ENCODE measurements at places on chromosomes 12 and 14.

GRCh38 chr12:91103624-91104023 is 7.7 kb downstream of the LUM start:
- DNase-seq, result no peak

- DNase-seq, result no peak
These were observed 54.1 kb downstream of the MAP1LC3B2 start for GRCh38 chr12:116613256-116613655.

GRCh38 chr12:111451649-111452129 is 46.0 kb downstream of the SH2B3 start:
- DNase-seq, result peak; percentile 52

DNA sequence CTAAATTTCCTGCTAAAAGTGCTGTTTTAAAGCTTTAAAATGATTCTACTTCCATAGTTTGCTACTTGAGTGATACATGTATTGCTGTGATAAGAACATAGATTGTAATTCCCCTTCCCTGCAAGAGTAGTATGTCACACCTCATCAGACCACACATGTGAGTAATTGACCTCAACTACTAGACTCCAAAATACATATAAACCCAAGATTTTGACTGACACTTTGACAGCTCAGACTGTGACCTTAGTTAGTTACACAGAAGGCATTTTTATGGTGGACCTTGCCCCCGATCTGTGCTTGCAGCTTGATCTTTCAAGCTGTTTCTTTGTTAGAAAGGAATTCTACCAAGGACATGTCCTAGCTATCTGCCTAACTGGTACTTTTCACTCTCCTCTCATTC is 18.6 kb downstream of the APOBEC1 start:
- no peak for DNase-seq

- no peak for DNase-seq
These were observed 87.0 kb upstream of the EEA1 start for GRCh38 chr12:93015871-93016751.

DNA sequence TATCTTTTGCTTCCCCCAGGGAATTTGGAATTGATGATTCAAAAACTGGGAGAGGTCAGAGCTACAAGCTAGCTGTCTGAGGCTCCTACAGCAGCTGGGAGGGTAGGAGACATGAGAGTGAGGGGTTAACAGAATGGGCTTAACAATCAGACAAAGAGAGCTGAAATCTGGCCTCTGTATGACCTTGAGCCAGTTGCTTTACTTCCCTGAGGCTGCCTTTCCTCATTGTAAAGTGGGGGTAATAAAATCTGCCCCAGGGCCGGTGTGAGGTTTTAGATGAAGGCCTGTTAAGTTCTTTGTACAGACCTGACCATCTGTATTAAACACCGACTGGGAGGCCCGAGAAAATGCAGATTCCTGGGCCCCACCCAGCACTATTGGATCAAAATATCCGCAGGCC is 164.3 kb upstream of the NOS1 start:
- no peak for DNase-seq

DNA sequence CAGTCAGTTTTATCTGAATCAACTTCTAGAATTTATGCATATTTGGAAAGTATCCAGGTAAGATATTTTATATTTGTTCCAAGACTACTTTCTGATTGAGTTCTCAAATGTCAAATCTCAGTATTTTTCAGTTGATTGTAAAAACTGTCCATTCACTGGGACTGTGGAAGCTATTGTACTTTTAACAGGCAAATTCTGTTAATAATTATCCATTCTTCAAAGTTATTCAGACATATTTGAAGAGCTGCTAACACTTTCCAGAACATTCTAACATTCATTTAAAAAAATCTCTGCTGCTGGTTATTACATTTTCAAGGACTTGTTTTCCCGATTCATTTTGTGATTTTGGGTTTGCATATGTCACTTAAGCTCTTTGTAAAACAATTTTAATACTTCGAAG is 59.7 kb downstream of the PIK3C2G start:
- DNase-seq, result no peak

- DNase-seq, result no peak
These were observed 63.9 kb downstream of the ATG14 start for GRCh38 chr14:55347748-55348147.

GRCh38 chr14:30223385-30223785 is 295.7 kb upstream of the PRKD1 start:
- DNase-seq, result peak; percentile 75

- no peak for DNase-seq
These were observed 909.9 kb downstream of the NRXN3 start for GRCh38 chr14:79080040-79080439.

DNA sequence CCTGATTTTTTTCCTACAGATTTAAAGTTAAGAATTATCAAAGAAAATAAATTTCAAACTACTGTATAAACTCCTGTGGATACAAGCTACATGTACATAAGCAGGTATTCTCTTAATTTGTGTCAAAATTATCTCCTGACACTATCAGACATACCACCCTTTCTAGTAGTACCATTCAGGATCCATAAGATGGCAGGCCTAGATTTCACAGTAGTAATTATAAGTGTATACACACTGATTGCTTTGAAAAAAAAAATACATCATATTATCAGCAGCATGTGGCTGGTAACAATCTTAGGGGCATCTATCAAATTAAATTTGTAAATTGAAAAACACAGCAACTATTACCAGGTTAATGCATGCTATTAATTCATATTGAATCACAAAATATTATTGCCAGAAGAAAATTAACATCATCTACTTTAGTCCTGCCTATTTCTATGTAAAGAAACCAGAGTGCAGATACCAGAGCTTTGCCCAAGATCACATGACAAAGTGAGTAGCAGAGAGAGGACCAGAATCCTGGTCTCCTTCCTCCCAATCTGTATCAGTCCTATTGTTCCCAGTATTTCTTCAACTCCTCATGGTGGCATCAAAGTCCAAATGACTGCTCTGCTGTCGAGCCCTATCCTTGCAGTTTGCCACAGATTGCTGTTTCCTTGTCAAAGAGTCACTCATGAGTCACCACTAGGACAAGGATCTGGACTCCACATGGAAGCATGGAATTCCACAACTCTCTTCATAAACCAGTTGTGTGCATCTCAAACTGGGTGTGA is 27.7 kb upstream of the CALM1 start:
- DNase-seq, result peak; percentile 43

GRCh38 chr12:31562594-31563328 is 28.2 kb downstream of the DENND5B start:
- DNase-seq, result no peak

- DNase-seq, result no peak
These were observed 30.1 kb upstream of the TDRD9 start for GRCh38 chr14:103898204-103898603.

DNA sequence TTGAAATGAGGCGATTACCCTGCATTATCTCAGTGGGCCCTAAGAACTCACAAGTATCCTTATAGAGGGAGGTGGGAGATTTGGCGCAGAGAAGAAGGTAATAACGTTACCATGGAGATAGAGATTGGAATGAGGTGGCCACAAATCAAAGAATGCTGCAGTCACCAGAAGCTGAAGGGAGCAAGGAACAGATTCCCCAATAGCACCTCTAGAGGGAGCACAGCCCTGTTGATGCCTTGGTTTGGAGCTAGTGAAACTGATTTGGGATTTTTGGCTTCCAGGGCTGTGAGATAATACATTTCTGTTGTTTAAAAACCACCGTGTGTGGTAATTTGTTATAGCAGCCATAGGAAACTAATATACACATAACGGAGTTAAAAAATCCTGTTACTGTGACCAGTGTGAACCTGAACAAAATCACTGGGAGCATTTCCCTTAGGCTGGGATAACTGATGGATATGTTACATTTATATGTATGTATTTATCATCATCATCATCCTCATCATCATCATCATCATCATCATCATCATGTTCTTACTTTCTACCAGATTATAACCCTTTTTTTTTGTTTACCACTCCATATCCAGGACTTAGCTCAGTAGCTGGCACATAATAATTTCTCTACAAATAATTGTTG is 100.3 kb downstream of the LIN7A start:
- peak; percentile 71 for DNase-seq

DNA sequence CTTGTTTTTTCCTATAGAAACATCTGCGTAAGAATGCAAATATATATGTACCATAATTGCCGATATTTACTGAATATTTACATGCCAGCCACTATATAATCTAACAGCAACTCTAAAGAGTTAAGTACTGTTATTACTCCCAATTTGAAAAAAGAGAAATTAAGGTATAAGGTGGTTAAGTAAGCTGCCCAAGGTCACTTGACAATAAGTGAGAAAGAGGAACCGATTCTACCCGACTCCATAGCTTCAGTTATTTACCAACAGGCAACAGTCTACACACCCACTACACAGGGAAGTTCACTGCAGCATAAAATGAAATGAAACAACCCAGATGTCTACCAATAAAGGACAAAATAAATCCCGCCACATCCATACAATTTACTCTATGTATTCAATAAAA is 1.1 kb downstream of the MIS18BP1 start:
- DNase-seq, result no peak

- no peak for DNase-seq
These were observed 717 bp downstream of the PKP2 start for GRCh38 chr12:32895688-32896431.

DNA sequence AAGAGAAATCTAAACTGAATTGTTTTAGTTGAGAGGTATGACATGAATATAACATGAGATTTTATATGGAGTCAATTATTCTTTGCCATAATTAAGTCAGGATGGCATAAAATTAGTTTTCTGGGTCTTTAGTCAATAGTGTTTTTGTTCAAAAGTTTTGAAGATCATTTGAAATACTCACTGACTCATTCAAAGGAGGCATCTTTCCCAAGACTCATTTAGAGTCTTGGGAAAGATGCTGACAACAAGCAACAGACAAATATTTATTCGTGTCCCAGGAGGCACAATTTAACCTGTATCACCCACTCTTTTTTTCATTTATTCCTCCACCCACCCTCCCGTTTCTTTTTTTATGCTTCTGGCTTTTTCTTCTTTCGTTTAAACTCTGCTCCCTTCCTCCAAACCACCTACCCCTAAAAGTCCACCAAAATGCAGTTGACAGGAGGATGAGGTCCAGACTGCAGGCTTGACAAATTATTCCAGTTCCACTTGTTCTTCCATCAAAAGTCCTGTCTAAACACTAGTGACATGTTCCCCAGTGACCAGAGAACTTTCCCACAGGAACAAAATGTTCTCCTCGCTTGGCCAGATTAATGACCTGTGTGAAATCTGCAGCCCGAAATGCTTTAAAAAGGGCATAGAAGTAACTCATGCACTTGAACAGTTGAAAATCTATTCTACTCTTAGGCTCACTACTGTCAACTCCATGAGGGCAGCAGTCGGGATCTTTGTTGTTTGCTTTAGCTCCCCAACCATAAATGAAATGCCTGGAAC is 43.3 kb upstream of the CSRP2 start:
- no peak for DNase-seq

DNA sequence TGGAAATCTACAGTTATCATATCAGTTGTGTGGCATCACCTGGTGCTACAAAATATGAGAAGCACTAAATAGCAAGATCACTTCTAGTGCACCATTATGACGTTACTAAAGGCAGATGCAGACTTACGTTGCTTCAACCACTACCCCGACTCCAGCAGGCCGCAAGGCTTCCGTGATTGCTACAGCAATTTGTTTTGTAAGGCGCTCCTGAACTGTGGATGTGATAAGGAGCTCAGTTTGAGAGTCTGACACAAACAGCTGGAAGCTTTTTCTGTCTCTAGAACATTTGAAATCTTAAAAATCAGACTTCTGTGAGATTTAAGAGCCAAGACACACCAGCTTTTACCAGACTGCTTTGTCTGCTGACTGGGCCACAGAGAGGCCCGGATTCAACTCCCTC is 57.0 kb downstream of the GCH1 start:
- DNase-seq, result no peak

- DNase-seq, result no peak
These were observed 32.8 kb upstream of the BATF start for GRCh38 chr14:75489480-75489837.

Measured in fibroblast of skin of right quadriceps (primary cell).